ENCODE measurements at places on chromosomes 4 and X. TPM values are rescaled to one million over a fixed set of nuclear protein-coding genes. Genes with fewer than 3 reads are reported as not detected.

DNA sequence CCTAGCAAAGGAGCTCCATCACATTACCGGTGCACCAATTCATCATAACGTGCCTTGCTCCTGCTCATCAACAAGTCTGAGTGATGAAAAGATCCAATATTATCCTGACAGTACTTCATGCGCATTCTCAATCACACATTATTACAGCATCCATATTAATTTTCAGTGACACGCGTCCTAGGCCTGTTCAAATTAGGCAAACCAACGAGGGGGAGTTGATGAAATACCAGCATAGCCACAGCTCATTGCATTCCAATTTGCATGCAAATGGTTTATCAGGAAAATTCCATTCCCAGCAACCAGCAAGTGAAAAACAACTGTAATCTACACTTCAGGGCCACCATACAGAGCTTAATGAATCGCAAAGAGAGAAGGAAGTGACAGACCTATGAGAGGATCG, 236.9 kb downstream of the DCLK2 start:
- DNase-seq = no peak

DNA sequence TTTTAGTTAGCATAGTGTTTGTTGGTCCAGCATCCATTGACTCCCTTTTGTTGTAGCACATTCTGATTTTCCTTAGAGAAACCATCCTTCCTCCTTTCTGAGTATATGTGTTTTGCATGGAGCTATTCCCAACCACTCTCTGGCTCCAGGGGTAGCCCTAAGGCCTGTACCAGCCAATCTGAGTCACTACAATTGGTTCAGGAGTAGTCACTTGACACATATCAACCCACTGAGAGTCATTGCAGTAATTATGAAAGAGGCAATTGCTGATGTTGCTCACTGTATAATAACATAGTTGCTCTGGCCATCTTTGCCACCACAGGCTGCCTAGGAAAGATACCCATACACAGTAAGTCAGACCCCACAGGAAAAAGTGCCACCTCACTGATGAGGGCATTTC, 71.2 kb upstream of the GRID2 start:
- DNase-seq = no peak

GRCh38 chrX:80022363-80023031, 7.9 kb downstream of the TBX22 start:
- no peak for DNase-seq

- DNase-seq = no peak
Observed at GRCh38 chr4:124123181-124123580, 589.4 kb downstream of the ANKRD50 start.

GRCh38 chr4:15563871-15564270, 91.3 kb downstream of the FBXL5 start:
- DNase-seq = no peak

DNA sequence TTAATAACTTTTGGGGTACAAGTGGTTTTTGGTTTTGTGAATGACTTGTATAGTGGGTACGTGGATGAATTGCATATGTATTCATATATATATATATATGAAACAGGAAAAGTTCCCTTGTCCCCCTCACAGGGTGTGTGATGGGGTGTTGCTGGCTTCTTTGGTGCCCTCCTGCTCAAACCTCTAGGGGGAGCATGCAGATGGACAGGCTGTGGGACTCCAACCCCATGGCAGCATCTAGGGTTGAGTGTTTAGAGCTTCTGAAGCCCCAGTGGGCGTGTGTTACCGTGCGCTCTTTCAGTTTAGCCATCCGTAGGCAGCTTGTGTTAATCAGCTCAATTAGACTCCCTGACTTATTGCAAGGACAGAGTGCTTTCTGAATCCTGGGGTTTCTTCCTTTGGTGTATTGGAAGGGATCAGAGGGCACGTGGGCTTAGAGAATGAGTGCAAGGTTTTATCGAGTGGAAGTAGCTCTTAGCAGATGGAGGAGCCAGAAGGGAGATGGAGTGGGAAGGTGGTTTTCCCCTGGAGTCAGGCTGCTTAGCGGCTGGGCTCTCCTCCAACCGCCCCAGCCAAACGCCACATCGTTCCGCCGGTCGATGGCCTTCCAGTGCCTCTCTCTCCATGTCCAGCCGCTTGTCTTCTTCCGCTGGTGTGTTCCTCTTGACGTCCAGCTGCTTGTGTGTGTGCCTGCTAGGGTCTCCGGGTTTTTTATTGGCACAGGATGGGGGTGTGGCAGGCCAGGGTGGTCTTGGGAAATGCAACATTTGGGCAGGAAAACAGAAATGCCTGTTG, 674.4 kb upstream of the LCORL start:
- no peak for DNase-seq

GRCh38 chrX:12548746-12549145, 242.5 kb upstream of the PRPS2 start:
- DNase-seq = peak; percentile 41

- no peak for DNase-seq
Observed at GRCh38 chr4:140556372-140557085, 12.2 kb downstream of the UCP1 start.

DNA sequence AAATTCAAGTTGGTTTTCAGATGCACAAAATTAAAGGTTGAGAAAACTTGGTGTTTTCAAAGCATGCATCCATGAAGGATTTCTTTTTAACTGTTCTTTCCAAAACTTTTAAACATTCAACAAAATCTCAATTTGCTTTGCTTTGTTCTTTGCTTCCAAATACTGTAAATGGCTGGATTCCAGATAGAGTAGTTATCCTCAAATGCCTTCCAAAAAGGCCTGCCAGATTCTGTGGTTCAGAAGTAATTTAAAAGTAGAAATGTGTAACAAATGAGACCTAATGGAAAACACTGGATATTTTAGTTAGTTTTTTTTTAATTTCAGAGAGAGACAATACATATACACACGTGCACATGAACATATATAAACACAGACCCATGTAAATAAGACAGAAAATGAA, 97.3 kb downstream of the NR3C2 start:
- no peak for DNase-seq

DNA sequence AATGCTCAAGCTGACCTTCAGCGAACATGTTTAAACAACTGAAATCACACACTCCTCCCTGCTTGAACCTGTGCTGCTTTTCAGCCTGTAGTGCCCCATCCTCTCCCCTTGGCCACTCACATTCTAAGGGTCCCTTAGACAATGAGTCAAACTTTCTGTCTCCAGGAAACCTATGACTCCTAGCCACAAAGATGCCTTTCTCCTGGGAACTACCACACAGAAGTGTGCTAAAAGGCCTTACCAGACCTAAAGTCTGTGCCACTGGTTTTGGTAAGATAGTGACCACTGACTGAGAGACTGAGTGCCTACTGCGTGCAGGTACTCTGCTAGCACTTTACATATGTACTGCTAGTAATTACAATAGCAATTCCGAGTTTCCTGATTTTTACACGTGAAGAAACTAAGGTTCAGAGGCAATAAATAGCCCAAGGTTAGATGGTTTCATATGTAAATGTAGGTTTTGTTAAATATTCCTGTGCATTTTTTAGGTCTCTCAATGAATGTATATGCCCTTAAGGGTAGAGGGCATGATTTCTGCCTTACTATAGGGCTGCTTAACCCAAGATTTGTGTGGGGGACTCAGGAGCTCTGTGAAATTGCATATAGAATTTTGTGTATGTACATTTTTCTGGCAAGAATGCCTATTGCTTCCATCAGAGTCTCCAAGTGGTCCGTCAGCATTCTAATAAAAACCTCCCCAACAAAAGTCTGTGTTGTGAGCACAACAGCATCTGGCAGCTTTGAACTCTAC, 71.1 kb downstream of the NSG1 start:
- no peak for DNase-seq

DNA sequence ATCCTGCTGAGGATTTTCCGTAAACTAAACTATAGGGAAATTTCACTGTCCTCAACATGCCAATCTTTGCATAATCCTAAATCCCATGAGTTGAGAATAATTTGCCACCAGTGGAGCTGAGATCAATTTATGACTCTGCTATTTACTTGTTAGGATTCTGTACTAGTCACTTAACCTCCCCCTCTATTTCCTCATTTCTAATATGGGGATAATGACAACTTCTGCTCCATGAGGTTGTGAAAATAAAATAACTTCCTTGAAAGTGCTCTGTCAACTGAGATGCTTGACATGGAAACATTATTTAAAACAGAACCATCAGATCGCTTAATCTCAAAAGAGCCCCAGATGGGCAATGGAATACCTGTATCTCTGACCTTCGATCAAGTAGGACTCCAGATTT, 2.6 kb upstream of the FGF16 start:
- DNase-seq = no peak

GRIA3 gene
- not detected for total RNA-seq

NIPAL1 gene
- total RNA-seq = 21.0 TPM

CLGN gene
- total RNA-seq = 2.1 TPM

ODAPH gene
- total RNA-seq = not detected

ADH1A gene
- total RNA-seq = not detected
